Hypothalamus (tissue), 51 donors: ENCODE measurements at places on chromosomes 13 and 19.

DNA sequence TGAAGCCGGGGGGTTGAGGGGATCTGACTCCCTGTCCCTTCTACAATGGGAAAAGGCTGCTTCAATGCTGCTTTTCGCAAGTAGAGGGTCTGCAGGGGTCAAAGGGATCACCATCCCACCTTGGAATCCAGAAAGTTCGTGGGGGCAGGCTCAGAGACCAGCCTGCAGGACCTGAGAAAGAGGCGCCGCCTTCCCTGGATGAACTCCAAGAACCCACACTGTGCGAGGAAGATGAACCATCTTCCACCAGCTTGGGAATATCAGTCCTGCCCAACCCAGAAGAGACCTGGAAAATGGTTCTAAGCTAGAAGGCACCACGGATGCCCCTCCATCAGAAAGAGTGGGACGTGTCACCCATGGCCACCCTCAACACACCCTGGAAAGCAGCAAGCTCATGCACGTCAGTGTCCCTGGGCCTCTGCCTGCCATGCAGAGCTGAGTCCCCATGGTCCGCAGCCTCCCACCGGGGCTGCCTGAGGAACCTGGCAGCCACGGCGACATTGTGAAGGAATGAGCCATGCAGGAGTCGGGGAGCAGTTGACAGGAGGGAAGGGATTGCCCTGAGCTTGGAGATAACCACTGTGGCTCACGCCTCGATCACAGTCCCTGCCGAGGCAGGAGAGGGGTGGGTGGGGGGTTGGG, 14.6 kb downstream of the RAB3D start:
- DNase-seq = no peak

- no peak for DNase-seq
Observed at GRCh38 chr13:31797154-31797775, 57.9 kb downstream of the RXFP2 start.

- no peak for DNase-seq
Observed at GRCh38 chr19:36093146-36093662, 17.7 kb upstream of the OVOL3 start.

DNA sequence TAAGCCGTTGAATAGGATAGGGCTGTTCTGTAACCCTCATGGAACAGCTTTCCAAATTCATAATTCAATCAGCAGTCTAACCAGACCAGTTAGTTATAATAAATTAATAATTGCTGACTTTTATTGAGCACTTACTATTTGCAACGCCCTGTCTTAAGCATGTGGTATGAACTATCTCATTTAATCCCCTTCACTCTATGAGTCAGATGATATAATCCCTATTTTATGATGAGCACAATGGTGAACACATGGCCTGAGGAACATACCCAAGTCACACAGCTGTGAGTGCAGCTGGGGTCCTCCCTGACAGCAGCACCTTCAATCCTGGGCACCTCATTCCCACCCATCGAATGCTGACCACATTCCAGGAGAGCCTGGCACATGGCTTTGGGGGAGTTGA, 28.0 kb upstream of the SACS start:
- no peak for DNase-seq

DNA sequence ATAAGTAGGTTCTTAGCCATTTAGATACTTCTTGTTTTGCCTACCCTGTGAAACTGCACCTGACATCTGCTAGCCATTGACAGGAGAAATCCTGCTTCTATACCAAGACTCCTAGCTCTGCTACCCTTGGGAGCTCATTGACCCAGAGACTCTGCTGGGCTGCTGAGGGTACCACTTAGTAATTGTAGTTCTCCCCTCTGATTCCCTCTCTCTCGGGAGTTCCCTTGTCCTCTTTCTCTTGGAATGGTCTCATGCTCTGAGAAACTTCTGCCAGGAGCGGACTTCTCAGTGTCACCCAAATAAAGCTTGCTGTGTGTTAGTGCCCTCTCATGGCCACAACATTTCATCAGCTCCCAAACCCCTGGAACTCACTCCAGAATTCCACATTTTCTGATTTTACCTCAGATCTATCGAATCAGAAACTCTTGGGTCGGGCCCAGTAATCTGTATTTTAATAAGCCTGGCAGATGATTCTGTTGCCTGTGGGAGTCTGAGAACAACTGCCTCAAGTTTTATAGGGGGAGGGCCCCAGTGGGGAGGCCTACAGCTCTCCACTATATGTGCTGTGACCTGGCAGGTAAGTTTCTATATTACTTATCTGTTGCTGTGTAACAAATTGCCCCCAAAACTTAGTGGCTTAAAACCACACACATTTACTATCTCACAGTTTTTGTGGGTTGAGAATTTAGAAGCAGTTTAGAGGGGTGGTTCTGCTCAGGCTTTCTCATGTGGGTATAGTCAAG, 221.1 kb downstream of the TDRD3 start:
- no peak for DNase-seq

DNA sequence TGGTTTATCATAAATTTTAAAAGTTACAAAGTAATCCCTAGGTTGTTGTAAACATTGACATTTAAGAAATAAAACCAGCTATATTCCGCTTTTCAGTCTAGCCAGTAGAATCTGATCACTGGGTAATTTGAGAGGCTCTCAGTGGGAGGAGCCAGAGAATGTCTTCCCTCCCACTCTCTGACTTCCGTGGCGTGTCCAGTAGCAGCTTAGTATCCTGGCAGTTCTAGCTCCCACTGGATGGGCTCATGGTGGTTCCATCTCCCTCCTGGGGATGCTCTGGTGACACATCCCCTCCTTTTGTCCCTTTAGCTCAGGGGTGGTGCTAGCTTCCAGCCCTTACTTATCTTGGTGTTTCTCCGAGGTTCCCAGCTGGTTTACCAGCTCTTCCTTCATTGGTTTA, 34.5 kb downstream of the MTUS2 start:
- DNase-seq = no peak

GRCh38 chr13:103625194-103625593, 559.0 kb upstream of the SLC10A2 start:
- DNase-seq = no peak

DNA sequence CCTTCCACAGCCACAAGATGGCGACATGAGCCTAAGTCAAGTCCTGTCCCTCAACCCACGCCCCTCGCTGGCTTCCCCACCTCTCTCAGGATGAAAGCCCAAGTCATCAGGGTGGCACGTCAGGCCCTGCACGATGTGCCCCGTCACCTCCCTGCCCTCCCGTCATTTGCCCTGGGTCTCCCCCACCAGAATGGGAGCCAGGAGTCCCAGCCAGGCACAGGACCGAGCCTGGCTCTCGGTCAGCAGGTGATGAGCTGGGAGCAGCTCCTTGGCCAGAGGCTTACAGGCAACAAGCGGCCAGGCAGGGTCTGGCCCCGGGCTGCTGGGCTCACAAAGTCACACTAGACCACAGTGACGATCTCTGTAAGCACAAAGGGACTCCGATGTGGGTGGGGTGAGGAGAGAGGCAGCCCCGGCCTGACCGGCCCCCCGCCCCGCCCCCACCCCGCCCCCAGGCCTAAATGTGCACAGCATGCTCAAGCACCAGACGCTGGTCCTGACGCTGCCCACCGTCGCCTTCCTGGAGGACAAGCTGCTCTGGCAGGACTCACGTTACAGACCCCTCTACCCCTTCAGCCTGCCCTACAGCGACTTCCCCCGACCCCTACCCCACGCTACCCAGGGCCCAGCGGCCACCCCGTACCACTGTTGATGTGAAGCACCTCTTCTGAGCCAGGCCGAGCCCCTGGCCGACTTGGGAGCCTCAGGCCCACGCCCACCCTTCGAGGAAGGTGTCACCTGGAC, 7.3 kb downstream of the MRPL4 start:
- DNase-seq = peak; percentile 9

DNA sequence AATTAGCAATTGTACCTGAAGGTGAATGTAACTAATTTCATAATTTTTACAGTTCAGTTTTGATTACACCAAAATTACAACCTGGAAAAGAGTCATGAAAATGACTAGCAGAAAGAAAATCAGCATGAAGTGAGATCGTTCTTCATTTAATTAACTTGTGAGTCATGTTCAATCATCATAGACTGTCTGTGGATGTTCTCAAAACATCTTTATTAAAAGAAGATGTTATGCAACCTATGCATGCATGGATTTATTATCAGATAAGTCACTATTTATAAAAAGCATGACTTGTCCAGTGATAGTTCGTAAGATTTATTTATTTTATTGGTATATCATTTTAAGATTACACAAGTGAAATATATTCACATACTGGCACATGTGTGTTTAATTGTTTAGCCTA, 245.9 kb downstream of the ITGBL1 start:
- no peak for DNase-seq

GRCh38 chr19:31174948-31175347, 174.3 kb downstream of the TSHZ3 start:
- no peak for DNase-seq

- DNase-seq = no peak
Observed at GRCh38 chr13:35729926-35730627, 253.6 kb upstream of the MAB21L1 start.

DNA sequence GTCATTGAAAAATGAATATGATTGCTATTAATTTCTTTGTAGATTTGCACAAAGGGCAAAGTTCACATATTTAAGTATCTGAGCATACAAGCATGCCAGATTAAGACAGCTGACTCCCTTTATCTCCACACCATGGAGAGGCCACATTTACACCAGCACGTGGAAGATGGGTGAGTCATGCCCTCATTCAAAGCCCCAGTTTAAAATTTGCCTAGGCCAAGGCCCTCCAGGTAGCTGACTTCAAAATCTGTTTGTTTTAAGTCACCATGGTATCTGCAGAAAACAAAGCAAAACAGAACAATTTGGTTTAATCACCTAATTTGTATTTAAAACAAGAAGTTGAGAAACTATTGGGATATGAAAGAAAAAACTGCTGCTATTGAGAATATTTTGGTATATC, 109.2 kb downstream of the ESD start:
- no peak for DNase-seq

GRCh38 chr19:52601025-52601973, 31.2 kb downstream of the ZNF701 start:
- peak; percentile 42 for DNase-seq

GRCh38 chr19:17977021-17977420, 10.1 kb downstream of the KCNN1 start:
- no peak for DNase-seq

GRCh38 chr13:98738993-98739392, 13.5 kb downstream of the SLC15A1 start:
- DNase-seq = no peak

DNA sequence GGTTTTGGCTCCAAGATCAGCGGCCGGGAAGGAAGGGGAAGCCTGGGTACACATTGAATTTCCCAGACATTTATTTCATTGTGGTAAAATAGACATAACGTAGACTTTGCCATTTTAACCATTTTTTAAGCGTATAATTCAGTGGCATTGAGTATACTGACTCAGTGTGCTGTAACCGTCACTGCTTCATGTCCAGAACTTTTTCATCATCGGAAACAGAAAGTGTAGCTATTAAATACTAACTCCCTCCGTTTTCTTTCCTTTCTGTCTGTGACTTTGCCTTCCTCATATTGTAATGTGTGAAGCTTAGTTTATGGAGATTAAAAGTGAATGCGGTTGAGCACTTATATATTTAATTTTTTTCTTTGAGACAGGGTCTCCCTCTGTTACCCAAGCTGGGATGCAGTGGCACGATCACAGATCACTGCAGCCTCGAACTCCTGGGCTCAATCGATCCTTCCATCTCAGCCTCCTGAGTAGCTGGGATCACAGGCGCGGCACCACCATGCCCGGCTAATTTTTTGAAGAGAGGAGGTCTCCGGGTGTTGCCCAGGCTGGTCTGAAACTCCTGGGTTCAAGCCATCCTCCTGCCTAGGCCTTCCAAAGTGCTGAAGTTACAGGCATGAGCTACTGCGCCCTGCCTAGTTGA, 1.4 kb downstream of the HNRNPM start:
- no peak for DNase-seq

DNA sequence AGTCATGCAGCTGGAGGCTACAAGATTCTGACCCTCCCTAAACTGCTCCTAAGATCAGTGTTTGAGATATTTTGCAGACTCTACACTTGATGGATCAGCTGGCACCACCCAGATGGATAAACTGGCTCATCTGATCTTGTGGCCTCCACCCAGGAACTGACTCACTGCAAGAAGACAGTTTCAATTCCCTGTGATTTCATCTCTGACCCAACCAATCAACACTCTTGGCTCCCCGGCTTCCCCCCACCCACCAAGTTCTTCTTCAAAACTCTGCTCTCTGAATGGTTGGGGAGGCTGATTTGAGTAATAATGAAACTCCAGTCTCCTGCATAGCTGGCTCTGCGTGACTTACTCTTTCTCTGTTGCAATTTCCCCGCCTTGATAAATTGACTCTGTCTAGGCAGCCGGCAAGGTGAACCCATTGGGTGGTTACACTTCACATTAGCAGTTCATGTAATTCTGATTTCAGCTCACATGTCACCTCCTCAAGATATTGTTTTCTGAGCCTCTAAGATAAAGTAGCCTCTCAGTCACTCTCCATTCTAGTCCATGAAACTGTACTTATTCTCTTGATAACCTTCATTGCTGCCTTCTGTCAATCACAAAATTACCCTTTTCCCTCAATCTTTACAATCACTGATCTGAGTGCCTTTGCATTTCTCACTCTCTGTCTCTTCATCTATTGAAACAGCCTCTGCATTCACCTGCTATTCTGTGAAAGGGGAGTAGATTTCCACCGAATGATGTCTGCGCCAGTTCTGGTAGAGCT, 9.9 kb upstream of the FPR3 start:
- no peak for DNase-seq

DNA sequence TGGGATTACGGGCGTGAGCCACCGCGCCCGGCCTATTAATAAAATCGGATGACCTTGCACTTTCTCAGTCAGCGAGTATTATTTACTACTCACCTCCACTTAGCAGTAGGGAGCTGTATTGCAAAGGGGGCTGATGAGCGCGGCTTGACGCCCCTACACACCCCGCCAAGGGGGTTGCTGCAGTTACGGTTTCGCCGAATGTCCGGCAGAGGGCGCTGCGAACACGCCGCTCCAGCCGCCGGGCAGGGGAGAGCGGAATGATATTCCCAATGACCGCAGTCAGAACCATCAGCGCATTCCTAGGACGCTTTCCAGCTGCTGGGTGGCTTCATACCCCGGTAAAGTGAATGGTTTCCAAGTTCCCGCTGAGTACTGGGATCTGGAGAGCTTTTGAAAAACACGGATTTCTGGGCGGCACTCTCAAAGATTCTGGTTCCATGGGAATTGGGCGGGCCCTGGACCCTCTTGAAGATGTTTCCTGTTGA, 30.0 kb upstream of the TPT1 start:
- no peak for DNase-seq

DNA sequence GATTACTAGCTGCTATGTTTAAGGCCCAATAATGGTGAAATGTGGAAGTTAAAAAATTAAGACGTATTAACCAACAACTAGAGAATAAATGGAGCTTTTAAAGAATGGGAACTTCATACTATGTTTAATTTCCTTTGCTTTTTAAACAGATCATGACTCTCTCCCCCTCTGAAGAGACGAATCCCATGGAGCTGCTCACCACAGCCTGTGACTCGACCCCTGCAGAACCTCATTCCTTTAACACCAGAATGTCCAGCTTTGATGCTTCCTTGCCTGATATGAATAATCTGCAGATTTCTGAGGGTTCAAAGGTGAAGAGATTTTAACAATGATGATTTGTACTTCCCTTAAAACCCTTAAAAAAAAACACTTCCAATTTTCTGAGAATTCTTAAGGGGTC, 53.0 kb downstream of the ZAR1L start:
- DNase-seq = no peak

GRCh38 chr13:45162194-45162593, 38.7 kb downstream of the KCTD4 start:
- no peak for DNase-seq
